ENCODE measurements at places on chromosomes 3 and 15.

DNA sequence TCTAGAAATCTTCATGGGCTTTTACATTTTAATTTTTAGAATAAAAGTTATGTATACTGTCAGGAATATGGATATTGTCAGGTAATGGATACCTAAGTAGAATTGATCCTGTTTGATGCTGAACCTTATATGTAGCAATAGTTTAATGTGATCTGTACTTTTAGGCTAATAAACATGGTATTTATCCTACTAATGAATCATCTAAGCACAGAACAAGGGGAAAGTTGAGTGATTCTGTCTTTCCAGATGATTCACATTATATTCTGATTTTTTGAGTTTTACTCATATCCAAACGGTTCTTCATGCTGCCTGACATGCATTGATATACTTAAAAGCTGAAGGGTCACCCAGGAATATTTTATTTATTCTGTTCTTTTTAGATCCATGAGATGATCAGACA lies 34.5 kb downstream of the FANCI start:
- no peak for DNase-seq

DNA sequence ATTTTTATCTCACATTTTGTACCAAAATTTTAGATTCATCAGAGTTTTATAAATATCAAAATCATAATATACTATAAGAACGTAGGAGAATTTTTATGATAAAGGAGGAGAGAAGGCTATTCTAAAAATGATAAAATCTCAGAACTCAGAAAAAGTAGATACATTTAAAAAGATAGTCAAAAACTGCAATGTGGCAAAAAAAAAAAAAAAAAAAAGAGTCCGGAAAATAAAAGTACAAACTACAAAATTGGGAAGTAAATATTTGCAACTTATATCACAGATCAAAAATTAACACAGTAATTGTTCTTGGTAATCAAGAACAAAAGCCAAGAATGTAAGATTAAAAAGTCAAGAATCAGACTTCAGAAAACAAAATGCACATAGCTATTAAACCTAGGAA lies 332.1 kb downstream of the MCTP2 start:
- no peak for DNase-seq

- no peak for DNase-seq
These were observed 805.5 kb downstream of the IGSF11 start for GRCh38 chr3:118229196-118229595.

DNA sequence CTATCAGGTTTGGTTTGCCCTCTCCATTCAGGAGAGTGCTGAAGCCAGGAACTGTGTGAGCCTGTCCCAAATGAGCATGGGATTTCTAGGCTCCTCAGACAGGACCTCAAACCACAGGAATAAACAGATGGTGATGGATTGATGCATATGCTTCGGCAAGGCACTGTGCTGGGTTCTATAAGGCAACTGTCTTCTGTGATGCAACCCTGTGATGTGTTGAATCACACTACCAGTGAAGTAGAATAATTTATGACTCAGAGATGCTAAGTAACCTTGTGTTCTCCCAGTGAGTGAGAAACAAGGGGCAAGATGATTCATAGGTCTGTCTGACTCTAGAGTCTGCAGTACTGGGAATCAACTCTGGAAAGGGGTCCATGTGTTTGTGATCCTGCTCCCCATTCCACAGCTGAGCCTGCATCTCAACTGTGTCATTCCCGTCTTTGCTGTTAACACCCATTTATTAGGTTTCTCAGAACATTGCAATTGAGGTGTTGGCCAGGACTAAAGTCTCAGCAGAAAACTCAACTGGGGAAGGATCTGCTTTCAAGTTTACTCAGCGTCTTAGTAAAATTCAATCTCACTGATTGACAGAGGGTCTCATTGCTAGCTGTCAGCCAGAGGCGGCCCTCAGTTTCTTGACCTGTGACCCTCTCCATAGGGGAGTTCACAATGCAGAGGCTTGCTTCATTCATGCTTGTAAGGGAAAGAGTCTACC lies 510.1 kb upstream of the CFAP20DC start:
- no peak for DNase-seq

GRCh38 chr15:101332061-101332467 lies 37.0 kb upstream of the SNRPA1 start:
- DNase-seq: no peak

DNA sequence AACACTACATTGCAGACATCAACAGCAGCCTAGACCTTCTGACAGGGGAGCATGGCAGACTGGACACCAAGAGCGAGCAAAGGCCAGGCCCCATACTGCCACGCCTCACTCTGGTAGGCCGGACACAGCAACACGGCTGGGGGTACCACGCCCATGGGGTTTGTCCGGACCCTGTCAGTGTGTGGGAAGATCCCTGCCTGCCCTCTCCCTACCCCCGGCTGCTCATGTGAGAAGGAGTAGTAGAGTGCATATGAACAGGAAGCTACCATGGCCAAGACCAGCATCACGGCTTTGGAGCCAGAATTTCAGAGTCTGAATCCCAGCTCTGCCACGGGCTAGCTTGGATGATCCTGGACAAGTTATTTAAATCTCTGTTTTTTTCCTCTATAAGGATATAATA lies 27.9 kb downstream of the ALDH1L1 start:
- no peak for DNase-seq

DNA sequence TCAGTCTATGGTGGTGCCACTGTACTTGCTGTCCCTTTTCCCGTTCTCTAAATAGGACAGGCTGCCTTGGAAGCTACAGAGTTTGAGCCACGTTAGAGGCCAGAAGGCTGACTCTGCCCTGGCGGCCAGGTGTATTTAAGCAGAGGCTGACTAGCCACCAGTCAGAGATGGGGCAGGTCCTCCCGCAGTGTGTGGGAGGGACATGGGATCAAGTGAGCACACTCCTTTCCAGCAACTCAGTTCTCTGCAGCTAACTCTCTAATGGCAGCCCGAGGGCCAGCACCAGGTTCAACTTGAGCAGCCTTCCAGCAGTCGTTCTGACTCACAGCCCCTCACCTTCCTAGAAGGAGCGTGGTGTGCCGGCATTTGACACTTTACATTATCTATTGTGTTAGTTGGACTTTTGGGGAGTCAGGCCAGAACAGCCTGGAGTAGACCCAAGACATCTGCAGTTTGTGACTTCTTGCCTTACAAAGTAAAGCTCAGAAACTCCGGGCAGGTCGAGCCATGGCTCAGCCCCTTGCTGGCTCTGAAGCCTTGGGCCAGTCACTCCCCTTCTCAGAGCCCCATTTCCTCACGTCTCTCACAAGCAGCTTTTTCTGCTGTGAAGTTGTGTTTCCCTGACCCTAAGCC lies 46.7 kb upstream of the MYZAP start:
- no peak for DNase-seq

- DNase-seq: no peak
These were observed 14.2 kb upstream of the NPTN start for GRCh38 chr15:73647259-73648013.

DNA sequence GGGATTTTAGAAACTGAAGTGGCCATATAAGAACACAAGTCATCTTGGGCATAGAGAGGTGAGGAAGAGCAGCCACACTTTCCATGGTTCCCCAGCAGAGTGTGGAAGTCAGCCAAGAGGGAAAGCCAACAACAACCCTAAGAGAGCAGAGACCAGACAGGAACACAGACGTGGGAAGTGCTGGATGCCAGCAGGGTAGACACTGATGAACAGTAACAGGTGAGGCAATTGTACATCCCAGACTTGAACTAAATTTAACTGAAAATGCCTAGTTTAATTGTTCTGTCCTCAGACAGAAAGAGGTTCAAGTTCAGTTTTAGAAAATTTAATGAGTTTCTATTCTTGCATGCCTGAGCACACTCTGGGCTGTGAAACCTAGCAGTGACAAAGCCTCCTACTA lies 212.1 kb downstream of the ATP8B4 start:
- no peak for DNase-seq

GRCh38 chr3:49172551-49173041 lies 1.2 kb downstream of the KLHDC8B start:
- no peak for DNase-seq

DNA sequence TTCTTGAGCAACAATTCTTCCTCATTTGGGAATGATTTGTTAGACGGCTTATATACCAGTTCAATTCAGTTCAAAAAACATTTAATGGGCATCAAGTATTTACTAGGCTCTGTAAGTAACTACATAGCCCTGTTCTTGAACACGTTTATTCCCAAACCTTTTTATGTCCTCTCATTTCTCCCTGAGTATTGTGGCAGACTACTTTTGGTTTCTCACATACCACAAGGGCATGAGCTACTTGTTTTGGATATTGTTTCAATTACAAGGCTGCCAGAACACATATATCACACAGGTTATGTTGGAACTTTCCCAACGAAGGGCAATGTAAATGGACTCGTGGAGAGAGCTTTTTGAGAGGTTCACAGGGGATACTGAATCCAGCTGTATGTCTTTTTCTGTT lies 363.8 kb upstream of the NAALADL2 start:
- DNase-seq: no peak

GRCh38 chr3:9352917-9353752 lies 9.7 kb upstream of the THUMPD3 start:
- DNase-seq: no peak

- DNase-seq: no peak
These were observed 79.9 kb upstream of the CADPS start for GRCh38 chr3:62955126-62955525.

GRCh38 chr3:119625451-119626153 lies 27.9 kb downstream of the PLA1A start:
- DNase-seq: no peak

Data from NCI-H2081 treated with DMSO at 0.1 percent for 48 hours (cell line).